ENCODE measurements at places on chromosomes 2 and 18. TPM values are rescaled to one million over a fixed set of nuclear protein-coding genes. Genes with fewer than 3 reads are reported as not detected.

ST8SIA5 gene
- 2.6 TPM for total RNA-seq

CLEC4F gene
- 0.22 TPM for total RNA-seq

REG3A gene
- not detected for total RNA-seq

LRATD1 gene
- total RNA-seq: 2.5 TPM

CAPN13 gene
- total RNA-seq: not detected

SKOR2 gene
- total RNA-seq: not detected

FAM237A gene
- 1.2 TPM for total RNA-seq

PLCL1 gene
- total RNA-seq: 96.2 TPM

APLF gene
- 3.8 TPM for total RNA-seq

FSIP2 gene
- total RNA-seq: 0.11 TPM

ANKRD29 gene
- 6.8 TPM for total RNA-seq

GLI2 gene
- 2.2 TPM for total RNA-seq

- no peak for DNase-seq
Observed at GRCh38 chr2:168079236-168079635, 168.2 kb downstream of the STK39 start.

DNA sequence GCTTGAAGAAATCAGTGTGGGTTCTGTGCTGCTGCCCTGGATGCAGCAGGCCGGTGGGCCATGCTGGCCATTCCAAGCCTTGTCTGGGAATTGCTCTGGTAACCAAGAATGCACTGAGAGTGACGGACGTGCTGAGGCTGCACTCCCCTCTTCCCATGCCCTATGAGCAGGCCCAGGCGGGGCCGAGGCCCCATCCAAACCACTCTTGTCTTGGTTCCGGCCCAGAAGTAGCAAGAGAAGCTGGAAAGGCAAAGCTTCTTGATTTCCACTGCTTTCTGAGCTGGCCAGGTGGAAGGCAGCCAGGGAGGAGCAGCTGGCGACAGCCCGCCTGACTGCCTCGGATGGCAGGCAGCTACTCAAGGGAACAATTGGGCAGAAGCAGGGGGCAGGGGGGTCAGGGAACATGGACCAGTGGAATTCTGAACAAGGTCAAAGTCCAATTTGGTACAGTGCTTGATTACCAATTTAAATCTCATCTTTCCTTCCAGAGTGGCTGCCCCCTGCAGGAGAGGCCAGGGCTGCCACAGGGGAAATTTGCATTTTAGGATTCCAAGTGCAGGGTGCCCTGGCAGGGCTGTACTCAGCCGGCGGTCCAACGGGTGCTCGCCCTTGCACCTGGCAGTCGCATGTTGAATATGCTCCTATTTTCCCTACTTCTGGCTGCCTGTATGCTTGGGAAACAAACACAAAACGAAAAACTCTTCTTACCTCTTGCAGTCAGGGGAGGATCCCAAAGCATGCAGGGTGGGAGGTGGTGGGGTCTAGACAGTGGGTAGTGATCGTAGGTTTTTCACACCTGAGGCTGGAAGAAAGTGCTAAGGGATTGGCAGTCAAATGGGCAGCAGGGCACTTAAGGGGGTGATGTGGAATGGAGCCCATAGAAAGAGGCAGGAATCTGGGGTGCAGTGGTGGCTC, 67.3 kb downstream of the LIPG start:
- DNase-seq: no peak

GRCh38 chr2:62465741-62466502, 40.1 kb downstream of the TMEM17 start:
- DNase-seq: no peak

- no peak for DNase-seq
Observed at GRCh38 chr18:49243391-49243790, 217.1 kb downstream of the DYM start.

- DNase-seq: no peak
Observed at GRCh38 chr2:176774766-176775451, 437.7 kb upstream of the HNRNPA3 start.

- DNase-seq: no peak
Observed at GRCh38 chr18:61963705-61964104, 70.9 kb upstream of the RNF152 start.

DNA sequence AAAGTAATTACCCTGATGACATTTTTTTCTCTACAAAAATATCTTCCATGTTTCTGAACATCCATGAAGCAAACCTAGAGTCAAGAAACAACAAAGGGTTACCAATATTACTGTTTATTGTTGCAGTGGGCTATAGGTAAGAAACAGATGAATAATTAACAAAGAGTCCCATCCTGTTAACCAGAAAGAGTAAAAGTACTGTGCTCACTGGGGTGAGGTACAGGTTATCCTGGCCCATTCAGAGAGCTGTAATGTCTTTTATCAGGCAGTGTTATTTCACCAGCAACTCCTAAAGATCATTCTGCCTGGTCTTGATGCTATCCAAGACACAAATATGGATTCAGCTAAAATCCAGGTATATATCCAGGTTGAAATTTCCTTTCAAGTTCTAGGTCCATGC, 754.9 kb downstream of the SATB2 start:
- DNase-seq: no peak

DNA sequence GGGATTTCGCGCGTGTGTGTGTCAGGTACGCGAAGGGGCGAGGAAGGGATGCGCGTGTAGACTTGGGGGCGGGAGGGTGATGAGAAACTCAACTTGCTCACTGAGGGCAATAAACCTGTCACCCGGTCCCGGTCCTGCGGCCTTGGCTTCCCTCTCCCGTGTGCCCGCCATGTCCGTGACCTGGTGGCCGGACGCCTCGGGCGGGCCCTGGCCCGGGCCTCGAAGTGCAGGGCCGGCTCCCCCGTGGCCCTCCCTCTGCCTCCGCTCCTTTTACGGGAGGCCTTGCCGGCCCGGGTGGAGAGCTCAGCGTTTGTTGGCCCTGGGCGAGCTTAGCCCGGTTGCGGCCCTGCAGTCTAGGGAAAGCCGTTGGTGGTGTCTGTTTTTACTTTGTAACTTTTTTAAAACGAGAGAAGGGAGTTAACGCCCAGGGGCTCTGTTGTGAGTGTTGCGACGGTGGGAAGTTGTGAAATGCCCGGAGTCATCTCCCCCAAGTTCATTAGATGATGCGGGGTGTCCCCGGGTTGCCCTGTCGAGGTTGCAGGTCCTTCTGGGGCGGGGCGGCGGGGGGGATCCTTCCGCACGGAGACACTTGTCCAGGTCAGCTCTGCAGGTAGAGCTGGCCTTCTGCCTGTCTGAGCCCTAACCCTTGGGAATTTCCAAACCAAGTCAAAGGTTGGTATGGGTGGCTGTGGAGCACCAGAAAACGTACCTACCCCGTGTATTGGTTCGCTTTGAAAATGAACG, 883 bp downstream of the SMCHD1 start:
- peak; percentile 82 for DNase-seq

GRCh38 chr2:159362816-159363251, 76.3 kb upstream of the WDSUB1 start:
- no peak for DNase-seq

- no peak for DNase-seq
Observed at GRCh38 chr2:165434865-165435496, 34.5 kb upstream of the CSRNP3 start.

DNA sequence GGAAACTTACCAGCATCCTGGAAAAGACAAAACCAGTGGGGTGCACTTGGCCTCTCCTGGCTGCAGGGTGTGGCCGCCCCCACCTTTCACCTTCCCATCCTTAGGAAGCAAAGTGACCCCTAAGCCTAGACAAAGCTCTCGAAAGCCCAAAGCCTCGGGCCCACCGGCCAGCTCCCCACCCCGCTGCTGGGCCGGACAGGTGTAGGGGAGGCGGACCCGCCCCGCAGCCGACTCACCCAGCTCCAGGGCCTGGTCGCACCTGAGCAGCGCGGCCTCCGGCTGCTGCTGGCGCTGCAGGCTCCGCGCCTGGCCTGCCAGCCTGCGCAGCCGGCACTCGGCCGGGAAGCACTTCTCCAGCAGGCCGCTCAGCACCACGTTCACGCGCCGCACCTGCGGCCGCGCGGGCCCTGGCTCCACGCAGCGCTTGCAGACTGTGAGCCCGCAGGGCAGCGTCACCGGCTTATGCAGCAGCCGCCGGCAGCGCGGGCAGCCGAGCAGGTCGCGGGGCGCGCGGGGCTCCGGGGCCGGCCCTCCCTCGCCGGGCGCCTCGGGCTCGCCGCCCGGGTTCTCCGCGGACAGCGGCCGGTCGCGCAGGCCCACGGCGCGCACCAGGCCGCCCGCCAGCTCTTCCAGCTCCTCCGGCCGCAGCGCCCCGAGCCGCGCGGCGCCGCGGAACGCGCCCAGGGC, 979 bp downstream of the LONRF2 start:
- peak; percentile 71 for DNase-seq

Measured in Right ventricle myocardium inferior (tissue), 1 donor.